DMS79 (cell line): ENCODE measurements at places on chromosomes 3 and 15.

- DNase-seq = no peak
Observed at GRCh38 chr15:78220713-78221112, 13.7 kb downstream of the ACSBG1 start.

GRCh38 chr15:52924630-52925029 is 134.5 kb upstream of the ONECUT1 start:
- no peak for DNase-seq

GRCh38 chr3:119818937-119819336 is 37.0 kb downstream of the NR1I2 start:
- DNase-seq = no peak

- no peak for DNase-seq
Observed at GRCh38 chr3:33919312-33920120, 121.1 kb downstream of the PDCD6IP start.

- no peak for DNase-seq
Observed at GRCh38 chr15:31985607-31986006, 44.7 kb upstream of the CHRNA7 start.

- DNase-seq = no peak
Observed at GRCh38 chr3:71641674-71642073, 58.1 kb upstream of the FOXP1 start.

- DNase-seq = no peak
Observed at GRCh38 chr15:33825453-33825852, 142.8 kb upstream of the CHRM5 start.

DNA sequence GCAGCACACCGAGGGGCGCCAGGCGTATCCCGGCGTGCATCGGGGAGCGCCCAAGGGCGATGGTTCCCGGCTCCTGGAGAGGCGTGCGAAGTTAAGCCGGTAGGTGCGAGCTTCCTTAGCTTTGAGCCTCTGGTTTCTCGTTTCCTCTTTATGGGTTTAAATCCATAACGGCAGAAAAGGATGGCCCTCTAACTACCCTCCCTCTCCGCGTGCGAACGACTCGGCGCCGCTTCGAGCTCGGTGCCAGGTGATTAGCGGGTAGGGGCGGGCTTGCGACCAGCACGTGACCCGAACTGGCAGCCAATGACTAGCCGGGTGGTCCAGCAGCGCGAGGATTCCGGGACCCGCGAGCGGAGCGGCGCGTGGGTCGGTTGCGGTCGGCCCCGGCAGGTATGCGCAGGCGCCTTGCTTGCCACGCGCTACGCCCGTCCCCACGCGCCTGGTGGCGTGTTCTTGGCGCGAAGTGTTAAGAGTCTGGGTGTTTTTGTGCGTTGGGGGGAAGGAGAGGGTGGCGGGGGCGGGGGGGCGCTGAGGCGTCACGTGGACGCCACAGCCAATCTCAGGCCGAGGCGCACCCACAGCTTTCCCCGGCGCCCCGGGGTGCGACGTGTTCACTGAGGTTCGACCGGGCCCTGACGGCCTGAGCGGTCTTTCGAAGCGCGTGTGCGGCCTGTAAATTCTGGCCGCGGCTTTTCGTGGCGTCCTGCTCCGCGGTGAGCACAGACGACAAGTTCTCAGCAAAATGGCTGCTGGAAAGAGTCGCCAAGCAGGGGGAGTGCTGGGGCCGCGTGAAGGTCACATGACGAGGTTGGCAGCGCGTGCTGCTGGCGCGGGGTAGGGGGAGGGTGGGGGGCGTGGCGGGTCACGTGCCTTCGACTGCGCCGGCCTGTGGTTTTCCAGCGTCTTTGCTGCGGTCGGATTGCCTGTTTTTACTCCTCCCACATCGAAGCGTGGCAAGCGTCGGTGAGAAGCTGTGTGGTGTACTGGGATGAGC is 38.7 kb upstream of the MGA start:
- peak; percentile 71 for DNase-seq

- DNase-seq = no peak
Observed at GRCh38 chr3:2343031-2343682, 244.5 kb downstream of the CNTN4 start.

DNA sequence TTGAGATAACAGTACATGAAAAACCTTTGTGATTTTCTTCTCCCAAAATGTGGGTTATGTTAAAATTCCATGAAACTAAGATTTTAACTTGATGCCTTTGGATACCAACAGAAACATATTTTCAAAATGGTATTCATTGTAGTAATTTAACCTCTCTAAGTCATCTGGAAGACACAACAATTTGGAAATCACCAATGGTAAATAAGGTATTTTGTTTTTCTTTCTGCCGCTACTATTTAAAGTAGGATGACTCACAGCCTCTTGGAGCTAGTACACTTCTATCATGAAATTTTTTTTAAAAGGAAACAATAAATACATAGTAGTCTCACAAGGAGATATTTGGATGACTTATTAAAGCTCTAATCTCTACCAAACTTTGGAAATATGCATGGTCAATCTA is 291.6 kb upstream of the VEPH1 start:
- DNase-seq = no peak

GRCh38 chr15:37105889-37106288 is 5.5 kb upstream of the MEIS2 start:
- no peak for DNase-seq
